ENCODE measurements at places on chromosomes 3 and 15.

DNA sequence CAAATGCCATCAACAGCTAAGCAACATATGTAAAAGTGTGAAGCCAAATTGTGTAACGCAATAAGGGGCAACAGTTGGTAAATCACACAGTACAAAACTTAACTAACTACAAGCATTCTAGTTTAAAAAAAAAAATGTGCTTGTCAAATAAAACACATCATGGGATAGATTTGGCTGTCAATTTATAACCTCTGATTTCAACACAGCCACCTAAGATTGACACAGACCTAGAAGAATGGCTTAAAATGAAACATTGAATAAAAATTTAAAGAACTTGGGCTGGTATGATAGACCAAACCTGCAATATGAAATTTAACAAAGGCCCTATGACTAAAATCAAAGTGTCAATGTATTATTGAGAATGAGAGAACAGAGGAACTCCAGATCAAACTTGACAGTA lies 148.4 kb downstream of the NR1I2 start:
- DNase-seq = no peak

GRCh38 chr15:85421116-85421925 lies 40.9 kb downstream of the AKAP13 start:
- DNase-seq = no peak

GRCh38 chr3:18389108-18389733 lies 35.9 kb downstream of the SATB1 start:
- peak; percentile 31 for DNase-seq

- peak; percentile 88 for DNase-seq
Measured at GRCh38 chr3:129224984-129225393, 24.4 kb upstream of the COPG1 start.

GRCh38 chr3:149848688-149849087 lies 35.7 kb downstream of the RNF13 start:
- no peak for DNase-seq

DNA sequence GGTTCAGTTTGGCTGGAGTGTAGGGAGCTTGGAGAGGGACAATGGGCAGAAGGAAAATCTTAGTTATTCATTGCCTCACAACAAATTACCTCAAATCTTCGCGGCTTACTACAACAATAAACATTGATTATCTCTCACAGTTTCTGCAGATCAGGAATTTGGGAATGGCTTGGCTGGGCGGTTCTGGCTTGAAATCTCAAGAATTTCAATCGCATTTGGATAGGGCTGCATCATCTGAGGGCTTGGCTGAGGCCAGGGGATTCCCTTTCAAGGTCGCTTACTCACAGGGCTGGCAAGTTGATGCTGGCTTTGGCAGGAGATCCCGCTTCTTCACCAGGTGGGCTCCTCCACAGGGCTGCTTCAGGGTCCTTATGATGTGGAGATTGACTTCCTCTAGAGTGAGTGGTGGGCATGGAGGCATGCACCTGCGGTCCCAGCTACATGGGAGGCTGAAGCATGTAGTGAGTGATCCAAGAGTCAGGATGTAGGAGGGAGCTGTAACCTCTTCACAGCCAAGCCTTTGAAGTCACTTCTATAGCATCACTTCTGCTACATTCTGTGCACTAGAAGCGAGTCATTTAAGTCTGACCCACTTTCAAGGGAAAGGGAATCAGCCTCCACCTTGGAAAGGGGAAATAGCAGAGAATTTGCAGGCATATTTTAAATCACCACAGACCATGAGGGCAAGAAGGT lies 63.1 kb downstream of the CDC25A start:
- peak; percentile 38 for DNase-seq

GRCh38 chr15:49163678-49164077 lies 6.4 kb upstream of the GALK2 start:
- no peak for DNase-seq

DNA sequence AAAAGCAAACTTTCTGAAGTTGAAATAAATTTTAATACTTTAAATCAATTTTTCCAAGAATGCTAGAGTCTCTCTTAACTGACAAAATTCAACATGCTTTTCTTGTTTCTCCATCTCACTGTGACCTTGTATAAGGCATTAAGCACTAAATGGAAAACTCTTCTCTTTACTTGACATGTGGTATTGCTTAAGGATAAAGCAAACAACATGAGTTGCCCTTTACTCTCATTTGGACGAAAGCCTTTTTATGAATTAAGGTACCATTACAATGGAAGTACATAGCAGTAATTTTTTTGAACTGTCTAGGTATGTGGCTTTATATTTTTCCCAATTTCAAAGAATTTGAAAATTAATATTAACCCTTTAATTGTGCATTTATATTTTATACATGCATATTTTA lies 1.4 kb downstream of the STRIT1 start:
- no peak for DNase-seq

DNA sequence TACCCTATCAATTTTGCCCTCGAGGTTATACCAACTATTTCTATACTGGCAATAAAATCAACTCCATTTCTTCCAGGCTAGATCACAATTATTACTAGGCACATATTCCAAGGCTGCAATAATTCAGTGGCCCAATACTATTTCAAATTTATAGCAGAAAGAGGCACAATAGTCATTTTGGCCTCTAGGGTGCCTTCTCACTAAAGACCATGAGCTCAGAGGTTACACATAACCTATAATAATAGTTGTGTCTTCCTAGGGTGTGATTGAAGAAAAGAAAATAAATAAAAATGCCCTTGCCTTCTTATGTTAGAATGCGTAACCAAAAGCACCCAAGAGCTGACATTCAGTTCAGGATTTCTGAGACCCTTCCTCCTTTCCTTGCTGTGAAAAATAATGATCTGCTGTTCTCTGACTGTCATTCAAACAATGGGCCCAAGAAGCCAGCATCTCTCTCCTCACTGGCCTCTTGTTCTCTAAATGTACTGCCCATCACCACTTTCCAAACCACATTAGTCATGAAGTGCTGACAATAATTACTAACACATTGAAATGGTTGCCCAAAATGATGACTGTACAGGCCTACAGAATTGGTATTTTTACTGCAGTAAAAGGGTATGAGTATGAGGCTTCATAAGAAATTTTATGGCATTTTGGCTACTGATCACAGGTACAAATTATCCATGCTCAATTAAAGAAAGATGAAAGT lies 244.8 kb downstream of the LRRN1 start:
- no peak for DNase-seq

DNA sequence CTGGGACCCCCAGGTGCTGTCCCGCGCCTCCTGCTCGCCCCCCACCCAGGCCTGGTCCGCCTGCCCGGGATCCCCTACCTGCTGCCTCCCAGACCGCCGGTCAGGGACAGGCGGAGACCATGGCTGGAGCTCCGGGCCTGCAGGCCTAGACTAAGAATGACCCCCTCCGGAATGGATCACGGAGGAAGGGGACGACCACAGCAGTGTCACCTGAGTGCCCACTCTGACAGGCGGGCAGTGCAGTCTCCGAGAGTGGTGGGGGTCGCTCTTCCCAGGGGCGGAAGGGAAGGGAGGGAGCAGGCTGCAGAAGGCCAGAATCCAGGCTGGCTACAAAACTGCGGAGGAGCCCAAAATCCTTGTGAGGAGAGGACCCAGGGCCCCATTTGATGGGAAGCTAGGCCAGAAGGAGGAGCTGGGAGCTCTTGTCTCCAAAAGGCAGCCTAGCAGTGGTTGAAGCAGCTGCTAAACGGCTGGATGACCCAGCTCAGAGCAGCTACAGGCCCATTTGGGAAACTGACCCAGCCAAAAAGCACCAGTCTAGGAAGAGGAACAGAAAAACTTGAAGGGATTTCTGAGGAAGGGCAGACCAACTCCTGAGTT lies 908 bp upstream of the RAB43 start:
- peak; percentile 46 for DNase-seq

DNA sequence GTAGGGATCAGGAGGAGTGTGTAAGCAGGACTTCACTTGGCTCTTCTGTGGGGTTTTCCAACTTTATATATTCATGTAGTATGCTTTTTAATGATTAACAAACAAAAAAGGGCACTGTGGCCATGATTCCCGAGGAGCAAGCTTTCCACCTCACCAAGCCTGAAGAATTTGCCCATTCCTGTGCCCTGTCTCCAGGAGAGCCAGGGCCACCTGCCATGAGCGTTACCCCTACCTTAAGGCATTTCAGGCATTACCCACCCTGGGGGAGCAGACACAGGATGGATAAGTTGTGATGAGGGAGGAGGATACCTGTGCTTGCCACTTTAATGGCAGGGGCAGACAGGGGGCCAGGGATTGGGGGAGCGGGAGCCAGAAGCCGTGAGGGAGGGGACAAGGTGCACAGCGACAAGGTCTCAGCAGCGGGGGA lies 3.0 kb downstream of the TRPM1 start:
- DNase-seq = no peak

DNA sequence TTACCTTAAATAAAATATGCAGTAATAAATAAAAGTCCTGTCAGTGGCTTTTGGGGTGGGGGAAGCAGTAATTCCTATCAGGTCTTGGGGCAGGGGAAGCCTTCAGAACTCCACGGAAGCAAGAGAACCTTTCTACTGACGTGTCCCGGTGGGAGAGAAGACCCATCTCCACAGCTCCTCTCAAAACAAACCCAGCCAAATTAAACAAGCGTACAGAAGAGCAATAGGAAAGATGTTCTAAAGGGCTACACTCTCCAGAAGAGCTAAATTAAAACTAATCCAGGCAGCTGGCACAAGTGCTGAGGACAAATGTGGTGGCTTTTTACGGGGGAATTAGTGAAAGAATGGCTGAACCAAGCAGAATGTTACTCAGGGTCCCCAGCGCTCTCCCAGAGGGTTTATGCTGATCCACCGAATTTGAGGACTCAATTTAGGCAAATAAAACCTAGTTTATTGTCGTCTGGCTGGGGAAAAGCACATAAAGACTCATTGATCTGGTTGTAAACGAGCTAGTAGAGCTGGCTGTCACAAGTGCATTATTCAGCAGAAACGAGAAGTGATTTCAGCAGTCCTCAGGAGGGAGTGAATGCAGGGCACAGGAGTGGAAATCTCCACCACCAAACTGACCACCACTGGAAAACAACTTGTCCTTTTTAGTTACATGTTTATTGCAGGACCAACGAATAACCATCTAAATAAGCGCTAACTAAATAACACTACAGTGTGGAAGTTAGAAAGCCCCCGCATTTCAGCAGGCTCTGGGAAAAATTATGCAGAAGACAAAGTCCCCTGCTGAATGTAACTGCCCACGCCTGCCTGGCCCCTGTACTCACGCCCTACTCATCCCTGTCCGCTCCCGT lies 13.5 kb downstream of the BFSP2 start:
- no peak for DNase-seq

DNA sequence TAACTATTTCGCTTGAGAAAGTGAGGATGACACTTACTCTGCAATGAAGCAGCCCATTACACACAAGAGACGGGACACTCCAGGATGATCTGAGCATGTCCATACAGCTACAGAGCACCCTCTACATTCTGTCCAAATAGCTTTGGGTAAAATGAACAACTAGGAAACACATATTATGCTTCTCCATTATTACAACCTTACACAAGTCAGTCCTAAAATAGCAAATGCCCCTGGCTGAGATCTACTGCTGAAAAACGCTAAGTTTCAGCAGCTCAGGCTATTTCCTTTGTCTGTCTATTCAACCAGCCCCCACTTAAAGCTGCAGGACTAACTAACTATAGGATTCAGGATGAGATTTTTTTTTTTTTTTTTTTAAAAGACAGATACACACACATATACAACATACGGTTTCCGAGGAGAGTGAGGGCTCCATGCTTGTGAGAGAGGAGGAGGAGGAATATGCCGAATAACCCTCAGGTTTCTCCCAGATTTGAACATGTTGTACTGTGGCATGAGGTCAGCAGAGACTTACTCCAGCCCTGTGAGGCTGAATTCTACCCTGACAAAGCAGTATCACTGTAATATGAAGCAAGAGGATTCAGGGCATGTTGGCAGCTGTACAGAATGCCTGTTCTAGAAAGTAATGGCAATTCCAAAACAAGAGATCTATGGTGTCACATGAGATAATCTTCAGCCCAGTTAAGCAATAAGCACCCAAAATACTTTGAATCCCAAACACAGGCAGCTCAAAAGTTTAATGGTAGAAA lies 117.3 kb upstream of the PLXND1 start:
- no peak for DNase-seq

DNA sequence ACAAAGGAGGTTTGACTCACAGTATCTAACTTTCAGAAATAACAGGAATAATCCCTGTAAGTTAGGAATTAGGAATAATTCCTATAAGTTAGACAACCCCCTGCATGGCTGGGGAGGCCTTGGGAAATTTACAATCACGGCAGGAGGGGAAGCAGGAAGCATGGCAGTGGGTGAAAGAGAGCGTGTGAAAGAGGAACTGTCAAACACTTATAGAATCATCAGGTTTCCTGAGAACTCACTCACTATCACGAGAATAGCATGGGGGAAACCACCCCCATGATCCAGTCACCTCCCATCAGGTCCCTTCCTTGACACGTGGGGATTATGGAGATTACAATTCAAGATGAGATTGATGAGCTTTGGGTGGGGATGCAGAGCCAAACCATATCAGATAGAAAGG lies 385.5 kb downstream of the IL20RB start:
- no peak for DNase-seq

- no peak for DNase-seq
Measured at GRCh38 chr3:175896655-175897054, 1037.5 kb downstream of the NAALADL2 start.

GRCh38 chr3:120561251-120562045 lies 34.7 kb upstream of the NDUFB4 start:
- DNase-seq = peak; percentile 49

DNA sequence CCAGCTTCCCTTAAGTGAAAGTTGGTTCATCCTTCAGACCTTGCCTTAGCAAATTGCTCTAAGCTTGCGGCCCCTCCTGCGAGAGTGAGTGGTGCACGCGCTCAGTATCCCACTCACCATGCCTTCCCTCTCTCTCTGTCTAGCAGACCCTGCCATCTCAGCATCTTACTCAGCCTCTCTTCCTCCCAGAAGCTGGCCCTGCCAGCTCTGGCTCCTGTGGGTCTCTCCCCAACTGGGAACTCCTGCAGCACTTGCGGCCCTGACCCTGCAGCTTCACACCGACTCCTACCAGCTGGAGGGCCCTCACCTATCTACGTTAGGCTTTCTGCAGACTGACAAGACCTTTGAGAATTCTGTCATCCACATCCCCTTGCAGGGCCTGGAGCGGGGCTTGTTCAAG lies 286.1 kb upstream of the TLE3 start:
- DNase-seq = peak; percentile 8

DNA sequence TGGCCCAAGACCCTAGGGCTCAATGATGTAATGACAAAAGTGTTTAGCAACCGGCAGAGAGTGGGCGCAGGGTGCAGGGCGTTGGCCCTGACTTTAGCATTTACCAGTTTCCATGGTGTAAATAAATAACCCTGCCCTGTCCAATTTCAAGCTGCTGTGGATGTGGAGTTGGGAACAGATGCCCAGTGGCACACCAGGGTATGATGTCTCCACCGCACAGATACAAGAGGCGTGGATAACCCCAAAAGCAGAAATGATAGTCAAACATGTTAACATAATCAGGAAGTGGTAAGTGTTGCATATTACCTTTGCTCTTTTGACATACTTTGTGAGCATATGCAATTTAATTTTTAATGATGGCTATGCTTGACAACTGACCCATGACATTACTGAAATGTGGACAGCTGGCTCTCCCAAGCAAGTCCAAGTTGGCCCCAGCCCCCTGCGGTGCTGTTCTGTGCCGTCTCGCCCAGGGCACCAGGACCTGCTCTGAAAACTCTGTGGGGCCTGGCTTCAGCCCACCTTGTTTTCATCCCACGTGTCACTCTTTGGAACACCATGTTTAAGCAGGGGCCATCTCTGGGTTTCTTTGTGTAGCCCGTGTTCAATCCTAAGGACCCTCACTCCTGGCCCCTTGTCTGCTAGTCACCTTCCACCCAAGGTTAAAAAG lies 10.8 kb upstream of the ANPEP start:
- peak; percentile 93 for DNase-seq

- no peak for DNase-seq
Measured at GRCh38 chr15:90807074-90807785, 61.2 kb upstream of the FURIN start.
